ENCODE measurements at places on chromosomes 3 and 15.

DNA sequence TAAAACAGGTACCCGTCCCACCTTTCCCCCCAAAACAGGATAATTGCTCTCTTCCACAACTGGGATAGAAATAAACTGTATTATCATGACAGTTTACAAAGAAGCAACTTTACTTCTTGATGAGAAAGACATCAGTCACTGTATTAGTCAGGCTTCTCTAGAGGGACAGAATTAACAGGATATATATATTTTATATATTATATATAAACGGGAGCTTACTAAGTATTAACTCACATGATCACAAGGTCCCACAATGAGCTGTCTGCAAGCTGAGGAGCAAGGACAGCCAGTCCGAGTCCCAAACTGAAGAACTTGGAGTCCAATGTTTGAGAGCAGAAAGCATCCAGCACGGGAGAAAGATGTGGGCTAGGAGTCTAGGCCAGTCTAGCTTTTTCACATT is 18.4 kb upstream of the PLSCR4 start:
- no peak for DNase-seq

DNA sequence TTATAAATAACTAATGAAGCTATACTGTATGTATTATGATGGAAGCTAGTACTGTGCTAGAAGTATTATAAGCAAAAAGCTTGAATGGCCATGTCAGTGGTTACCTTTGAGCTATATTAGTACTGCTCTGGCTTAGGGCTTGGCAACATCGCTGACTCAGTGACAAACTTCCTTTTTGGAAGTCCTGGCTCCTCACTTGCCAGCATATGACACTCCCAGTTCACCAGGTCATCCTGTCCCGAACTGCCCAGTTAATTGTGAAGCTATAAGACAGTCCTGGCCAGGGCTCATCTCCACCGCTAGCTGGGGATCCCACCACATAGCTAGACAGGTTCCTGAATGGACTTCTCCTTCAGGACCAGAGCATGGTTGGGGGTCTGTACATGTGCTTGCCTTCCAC is 31.9 kb downstream of the RAB8B start:
- DNase-seq, result no peak

GRCh38 chr15:24067733-24068501 is 380.8 kb upstream of the NDN start:
- no peak for DNase-seq

DNA sequence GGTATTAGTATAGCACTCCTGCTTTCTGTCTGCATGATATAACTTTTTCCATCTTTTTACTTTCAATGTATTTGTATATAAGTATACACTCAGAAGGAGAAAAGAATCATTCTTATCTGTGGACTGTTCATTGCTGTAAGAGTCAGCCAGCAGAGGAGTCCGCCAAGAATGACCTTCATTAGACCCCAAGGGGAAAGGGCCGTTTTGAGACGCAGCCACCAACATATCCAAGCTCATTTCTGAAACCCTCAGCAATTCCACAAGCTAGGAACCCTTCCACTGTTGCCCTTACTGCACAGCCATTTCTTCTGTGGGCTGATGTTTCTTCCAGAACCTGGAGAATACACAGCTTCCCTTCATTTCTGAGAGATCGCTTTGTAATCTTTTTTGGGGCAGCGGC is 301.8 kb downstream of the ADAMTS17 start:
- no peak for DNase-seq

DNA sequence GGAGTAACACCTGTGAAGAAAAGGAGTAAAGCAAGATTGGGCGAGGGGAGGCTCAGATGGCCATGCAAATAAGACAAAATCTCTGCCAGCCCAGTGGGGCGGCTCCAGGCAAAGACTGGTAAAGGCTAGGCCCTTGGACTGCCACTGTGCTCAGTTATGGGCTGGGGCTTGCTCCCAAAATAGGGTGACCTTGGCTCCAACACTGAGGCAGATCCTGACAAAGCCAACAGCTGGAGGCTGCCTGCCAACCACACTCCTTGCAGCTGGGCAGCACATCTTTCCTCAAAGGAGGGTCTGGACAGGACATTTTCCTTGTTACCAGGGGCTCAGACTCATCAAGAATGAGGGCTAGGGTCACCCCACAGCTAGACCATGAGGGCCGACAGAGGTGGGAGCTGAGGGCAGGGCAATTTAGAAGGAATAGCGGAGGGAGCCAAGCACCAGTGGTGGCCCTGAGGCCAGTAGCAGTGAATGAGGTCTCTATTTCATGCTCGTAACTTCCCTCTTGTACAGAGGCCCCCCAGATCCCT is 86.1 kb downstream of the CHRD start:
- DNase-seq, result no peak
